Osteoblast (primary cell): ENCODE measurements at places on chromosomes 1 and 21.

- no peak for DNase-seq
Observed at GRCh38 chr1:194039578-194039977, 853.2 kb upstream of the B3GALT2 start.

DNA sequence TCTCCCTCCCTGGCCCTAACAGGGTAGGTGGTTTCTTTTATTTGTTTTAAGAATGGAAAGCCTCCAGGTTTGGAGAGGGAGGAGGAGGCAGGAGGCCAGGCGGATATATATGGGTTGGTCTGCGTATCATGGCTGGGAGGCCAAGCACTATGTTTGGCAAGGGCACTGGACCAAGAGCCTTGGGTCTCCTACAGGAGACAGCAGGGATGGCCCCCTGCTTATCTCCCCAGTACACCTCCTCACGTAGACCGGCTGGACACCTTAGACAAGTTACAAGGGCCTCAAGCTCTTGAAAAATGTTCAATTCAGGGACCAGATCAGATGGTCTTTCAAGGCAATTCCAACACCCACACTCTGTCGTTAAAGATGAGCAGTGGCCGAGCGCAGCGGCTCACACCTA, 10.9 kb downstream of the SLC41A1 start:
- no peak for DNase-seq

DNA sequence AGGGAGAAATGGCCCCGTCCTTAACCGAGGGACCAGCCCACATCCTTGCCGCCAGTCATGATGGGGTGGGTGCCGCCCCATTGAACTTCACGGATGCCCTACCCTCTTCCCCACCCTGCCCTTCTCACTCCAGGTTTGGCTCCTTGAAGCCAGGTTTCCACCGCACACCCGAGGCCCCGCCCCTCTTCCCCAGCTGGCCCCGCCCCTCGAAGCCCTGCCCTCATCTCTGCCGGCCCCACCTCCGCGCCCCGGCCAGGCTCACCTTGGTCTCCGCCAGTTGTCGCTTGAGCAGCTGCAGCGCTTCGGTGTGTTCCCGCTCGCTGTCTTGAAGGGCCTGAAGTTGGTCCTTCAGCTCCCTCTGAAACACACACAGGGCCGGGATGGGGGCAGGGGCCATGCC, 16.6 kb downstream of the TRIM62 start:
- peak; percentile 41 for DNase-seq

GRCh38 chr1:215397106-215397505, 170.0 kb upstream of the KCTD3 start:
- DNase-seq, result no peak

DNA sequence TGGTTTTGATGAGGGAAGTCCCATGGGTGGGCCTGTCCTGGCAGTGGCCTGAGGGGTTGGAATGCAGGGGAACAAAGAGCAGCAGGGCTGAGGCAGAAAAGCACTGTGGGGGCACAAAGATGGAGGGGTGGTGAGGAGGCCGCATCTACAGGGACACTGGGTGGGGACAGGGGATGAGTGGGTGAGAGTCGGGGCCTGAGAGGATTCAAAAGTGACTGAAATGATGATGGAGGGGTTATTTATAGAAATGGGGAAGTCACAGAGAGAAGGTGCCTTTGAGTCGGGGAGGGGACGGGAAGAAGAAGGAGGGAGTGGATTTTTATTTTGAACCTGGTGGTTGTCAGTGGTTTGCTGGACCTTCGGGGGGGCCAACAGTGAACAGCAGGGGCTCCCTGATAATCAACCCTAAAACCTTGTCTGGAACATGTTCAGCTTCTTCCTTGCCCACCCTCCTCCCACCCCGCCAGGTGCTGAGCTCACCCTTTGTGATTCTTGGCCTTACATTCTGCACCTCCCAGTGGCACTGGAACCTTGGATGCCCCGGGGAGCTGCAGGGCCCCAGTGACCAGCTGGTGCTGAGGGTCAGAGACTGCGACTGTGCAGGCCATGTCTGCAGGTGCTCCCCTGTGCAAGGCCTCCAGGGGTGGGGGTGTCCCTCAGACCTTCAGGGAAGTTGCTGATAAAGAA, 42.9 kb downstream of the IER5 start:
- peak; percentile 52 for DNase-seq

DNA sequence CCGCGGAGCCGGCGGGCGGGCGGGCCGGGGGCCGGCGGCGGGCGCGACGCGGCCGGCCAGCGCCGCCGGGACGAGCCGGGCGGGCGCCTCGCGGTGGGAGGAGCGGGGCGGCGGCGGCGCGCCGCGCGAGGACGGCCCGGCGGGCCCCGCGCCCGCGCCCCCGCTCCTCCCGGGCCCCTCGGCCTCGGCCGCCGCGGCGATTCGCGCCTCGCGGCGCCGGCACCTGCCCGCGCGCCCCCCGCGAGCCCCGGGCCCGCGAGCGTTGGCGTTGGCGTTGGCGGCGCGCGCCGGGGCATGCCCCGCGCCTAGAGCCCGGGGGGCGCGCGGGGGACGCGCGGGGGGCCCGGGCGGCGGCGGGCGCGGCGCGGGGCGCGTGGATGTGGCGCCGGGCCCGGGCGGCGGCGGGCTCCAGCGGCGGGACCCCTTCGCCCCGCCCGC, at the start of gene SKI:
Gene SKI, plus strand, starts transcription at position 163 of the 438 bp plus-strand sequence. CDS start 448 bp downstream, outside the sequence.
- DNase-seq, result peak; percentile 90

DNA sequence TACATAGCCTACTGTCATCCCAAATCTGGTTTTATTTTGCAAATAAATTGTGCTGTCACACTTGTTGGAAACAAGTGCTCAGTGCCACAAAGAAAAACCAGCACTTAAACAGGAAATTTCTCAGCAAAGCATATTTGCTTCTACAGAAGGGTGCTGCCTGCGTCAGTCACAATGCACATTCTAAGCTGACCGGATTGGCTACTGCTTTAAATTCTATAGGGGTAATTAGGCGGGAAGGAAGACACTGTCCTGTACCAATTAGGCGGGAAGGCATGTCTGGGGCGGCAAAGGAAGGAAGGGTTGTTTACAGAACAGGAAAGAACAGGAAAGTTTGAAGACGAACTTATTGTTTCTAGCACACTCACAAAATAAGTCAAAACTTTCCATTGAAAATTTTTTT, 2.8 kb downstream of the IFI16 start:
- no peak for DNase-seq

DNA sequence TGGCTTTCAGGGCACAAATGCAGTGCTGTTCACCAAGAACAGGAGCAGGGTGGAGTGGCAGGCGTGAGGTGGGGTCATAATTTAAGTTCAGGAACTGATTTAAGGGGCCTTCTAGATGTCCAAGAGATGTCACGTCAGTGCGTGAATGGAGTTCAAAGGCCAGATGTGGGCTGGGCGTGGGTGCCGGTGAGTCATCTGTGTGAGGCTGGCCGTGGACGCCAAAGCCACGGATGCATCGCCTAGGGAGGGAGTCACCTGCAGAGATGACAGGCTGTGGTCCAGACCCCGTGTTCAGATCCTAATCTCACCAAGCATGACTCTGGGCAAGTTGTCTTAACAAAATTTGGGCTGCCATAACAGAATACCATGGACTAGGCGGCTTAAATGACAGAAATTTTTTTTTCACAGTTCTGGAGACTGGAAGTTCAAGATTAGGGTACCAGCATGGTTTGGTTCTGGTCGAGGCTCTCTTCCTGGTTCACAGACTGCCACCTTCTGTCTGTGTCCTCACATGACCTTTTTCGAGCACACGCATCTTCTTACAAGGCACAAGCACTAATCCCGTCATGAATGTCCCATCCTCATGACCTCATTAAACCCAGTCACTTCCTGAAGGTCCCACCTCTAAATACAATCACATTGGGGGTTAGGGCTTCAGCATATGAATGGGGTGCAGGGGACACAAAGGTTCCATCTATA, 109.6 kb downstream of the PRDM2 start:
- no peak for DNase-seq

DNA sequence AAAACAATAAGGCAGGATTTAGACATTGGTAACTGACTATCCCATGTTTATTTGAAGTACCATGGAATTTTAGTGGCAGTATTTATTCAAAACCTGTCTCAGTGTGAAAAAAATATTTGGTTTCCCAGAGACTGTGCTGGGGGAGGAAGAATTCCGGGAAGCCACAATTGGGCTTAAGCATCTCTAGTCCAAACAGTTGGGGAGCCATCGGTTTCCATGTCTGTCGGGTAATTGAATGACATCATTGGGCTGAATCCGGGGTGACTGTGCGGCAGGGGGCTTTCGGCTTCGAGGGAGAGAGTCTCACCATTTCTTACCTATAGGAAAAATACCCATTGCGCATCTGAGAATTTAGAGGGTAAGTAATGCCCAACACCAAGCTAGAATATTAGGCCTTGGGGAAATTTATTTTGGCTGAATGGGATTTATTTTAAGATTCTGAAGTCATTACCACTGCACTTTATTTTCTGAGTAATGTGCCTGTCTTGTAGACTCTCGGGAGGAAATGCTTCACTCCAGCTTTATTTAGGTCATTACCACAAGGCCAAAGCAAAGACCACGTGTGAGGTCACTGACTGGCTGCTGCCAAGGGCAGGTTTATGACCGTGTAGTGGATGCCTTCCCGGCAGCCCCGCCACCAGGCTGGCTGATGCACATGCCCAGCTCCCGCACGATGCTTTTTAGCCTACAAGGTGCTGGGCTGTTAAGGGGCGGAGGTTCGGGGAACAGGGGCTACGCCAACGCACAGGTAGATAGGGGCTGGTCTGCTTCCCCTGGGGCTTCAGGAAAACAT, 23.1 kb upstream of the UMODL1 start:
- peak; percentile 98 for DNase-seq

GRCh38 chr1:147611021-147611426, 59.3 kb downstream of the ACP6 start:
- no peak for DNase-seq

GRCh38 chr1:30975217-30975616, 66.7 kb upstream of the SDC3 start:
- no peak for DNase-seq

DNA sequence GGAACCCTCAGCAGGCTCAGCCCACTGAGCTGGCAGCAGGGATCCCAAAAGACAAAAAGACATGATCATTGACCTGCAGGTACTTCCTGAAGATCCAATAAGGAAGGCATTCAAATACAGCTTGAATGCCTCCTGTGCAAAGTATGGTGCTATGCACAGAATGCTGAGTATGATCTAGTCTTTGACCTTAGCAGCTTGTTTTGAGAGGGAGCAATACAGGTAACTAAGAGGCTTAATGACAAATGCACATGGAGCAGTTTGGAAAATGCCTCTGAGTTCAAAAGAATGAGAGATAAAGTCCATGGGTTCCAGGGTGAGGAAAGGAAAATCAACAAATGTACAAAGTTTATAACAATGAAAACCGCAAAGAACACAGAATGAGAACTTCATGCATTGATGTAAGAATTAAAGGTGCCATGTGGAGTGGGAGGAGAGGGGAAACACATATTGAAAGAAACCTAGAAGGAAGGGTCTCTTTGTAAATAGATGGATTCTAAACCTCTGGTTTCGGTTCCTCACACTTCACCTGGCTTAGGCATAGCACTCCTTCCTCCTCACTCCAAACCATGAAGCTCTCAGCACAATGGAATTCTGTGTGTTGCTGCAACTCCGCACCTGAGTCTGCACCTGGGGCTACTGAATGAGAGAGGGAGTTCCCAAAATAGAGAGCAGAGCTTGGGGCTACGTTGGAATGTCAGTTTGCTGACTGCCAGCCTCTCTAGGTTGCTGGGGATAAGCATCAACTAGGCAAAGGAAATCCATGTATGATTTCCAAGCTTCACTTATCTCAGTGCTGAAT, 77.6 kb downstream of the PLXNA2 start:
- DNase-seq, result no peak

- DNase-seq, result no peak
Observed at GRCh38 chr1:187517546-187517945, 688.8 kb downstream of the PLA2G4A start.

DNA sequence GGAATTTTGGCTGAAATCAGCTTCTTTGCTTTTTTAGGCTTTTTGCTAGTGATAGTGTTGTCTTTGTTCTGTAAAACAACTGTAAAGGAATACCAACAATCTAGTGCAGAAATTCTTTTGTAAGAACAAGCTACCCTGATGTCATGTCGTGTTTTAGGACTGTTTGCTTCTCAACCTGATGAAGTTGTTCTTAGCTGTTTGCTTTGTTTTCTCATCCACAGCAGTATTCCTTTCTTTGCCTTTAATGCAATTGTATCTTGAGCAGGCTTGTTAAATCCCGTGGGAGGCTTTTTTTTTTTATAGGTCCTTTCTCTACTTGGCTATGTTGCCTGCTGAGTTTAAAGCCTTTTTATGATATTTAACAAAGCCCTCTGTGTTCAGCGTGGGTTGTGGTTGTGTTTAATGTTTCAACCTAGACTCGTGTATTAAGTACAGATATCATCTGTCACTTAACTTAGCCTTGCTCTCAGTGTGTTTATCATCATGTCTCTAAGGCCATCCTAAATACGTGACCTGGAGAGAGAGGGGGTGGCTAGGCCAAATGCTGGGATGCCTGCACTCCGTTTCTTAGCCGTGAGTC, 31.6 kb downstream of the ADARB1 start:
- DNase-seq, result no peak

GRCh38 chr1:64176659-64177058, 26.8 kb upstream of the UBE2U start:
- no peak for DNase-seq

DNA sequence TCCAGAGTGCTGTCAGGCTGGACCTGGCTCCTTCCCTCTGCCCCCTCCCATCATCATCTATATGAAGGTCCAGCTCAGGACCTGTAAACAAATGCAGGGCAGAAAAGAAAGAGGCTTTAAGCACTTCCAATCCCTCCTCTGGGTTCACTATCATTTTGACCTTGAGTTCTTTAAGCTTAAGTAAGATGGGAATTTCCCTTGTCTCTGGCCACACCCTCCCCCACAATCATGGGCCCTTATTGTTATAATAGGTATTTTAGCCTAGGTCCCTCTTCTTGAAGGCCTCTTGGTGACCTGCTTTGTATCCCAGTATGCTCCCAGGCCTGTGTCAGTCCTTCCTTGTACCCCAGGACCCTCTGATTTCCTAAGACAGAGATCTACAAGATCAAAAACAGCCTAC, 45.1 kb upstream of the EPS15 start:
- peak; percentile 35 for DNase-seq

DNA sequence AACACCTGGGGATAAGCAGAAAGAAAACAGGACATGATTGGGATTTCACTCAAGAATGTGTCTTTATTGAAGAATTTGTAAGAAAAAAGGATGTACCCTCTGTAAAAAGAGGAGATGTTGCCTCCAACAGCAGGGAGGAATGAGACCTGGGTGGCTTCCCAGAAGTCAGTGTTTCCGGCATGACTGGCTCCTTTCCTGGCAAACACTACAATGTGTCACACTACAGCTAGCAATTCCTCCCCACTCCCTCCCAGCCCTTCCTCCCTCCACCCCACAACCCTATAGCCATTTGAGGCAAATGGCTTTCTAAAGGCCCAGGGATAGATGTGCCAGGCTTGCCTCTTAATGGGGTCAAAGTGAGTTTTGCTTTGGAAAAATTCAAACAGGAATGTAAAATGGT, 11.5 kb upstream of the COL8A2 start:
- DNase-seq, result peak; percentile 96

DNA sequence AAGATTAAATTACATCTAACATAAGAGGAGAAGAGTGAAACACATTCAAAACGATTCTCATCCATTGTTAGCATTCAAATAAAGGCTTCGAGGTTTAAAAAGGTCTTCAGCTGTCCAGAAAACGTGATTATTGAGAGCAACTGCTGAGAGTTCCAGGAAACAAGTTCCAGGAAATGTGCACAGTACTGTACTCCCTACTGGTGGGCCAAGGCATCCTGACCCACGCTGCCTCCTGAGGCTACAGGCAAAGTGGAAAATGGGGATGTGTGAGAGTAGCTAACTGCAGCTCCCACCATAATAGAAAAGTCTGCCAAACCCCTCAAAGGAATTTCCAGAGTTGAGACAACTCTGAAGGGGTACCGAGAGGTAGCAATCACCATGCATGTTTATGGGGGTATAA, 2.0 kb downstream of the VAV3 start:
- DNase-seq, result no peak

GRCh38 chr1:239125027-239125426, 261.3 kb upstream of the CHRM3 start:
- DNase-seq, result no peak

GRCh38 chr1:179205284-179205683, 24.2 kb downstream of the ABL2 start:
- no peak for DNase-seq
